Mesenteric fat pad (tissue), 1 donor: ENCODE measurements at places on chromosomes 11 and 22. TPM values are rescaled to one million over a fixed set of nuclear protein-coding genes. Genes with fewer than 3 reads are reported as not detected.

- DNase-seq: no peak
These were observed 28.7 kb downstream of the CYTH4 start for GRCh38 chr22:37310815-37311595.

Gene PLEKHA7
- total RNA-seq: 43.2 TPM

Gene OR10V1
- not detected for total RNA-seq

- DNase-seq: no peak
These were observed at the start of gene CCND1 for GRCh38 chr11:69640995-69641581. Gene CCND1 (plus strand): TSS chr11:69641156. CDS start chr11:69641314, 158 bp downstream.

GRCh38 chr22:22210375-22210774 lies 34.2 kb upstream of the VPREB1 start:
- DNase-seq: no peak

Gene CARD18
- not detected for total RNA-seq

DNA sequence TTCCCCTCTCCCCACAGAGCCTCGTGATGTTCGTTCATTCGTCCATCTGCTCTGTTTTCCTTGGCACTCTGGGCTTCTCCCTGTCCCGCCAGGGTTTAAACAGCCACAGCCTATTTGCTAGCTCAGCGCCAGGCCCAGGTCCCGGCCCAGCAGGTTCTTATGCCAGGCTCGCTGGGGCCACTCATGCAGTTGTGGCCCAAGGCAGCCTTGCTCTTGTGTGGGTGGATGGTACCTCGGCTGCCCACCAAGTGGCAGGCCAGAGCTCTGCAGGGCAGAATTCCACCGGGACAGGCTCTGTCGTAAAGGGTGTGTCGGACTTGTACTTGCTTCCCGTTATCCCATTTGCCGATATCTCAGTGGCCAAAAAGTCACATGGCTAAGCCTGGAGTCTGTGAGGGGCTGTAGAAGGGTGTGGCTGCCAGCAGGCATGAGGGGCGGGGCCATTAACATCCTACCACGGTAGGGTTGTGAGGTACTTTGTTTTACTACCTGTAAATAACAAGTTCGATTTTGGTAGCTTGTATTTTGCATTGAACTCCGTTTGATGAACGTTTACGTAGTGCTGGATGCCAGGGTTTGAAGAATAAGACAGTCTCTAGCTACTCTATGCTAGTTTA lies 7.9 kb downstream of the FAM118A start:
- no peak for DNase-seq
